ENCODE measurements at places on chromosomes 4 and X.

DNA sequence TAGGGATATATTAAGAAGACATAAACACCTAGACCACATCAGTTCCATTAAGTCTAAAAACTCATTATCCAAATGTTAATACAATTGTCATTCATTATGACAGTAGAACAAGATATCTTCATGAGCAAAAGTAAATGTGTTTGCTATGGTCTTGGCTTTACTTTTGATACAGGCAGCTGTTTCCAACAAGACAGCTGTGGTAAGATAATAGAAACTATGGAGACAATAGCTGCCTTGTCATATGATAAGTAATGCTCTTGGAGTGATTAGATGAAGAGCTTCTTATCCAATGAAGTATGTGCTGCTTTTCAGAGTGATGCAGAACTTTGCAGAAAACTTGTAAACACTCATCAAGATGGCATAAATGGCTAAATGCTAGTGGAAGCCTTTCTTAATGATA lies 1066.0 kb downstream of the FSTL5 start:
- no peak for DNase-seq

GRCh38 chr4:135098061-135098460 lies 896.5 kb upstream of the PABPC4L start:
- DNase-seq, result no peak

GRCh38 chrX:70426286-70427278 lies 3.5 kb downstream of the GDPD2 start:
- no peak for DNase-seq

- DNase-seq, result peak; percentile 69
These were observed 41.3 kb downstream of the ABLIM2 start for GRCh38 chr4:8117278-8117682.

GRCh38 chr4:161321706-161322105 lies 842.1 kb downstream of the FSTL5 start:
- no peak for DNase-seq

GRCh38 chr4:48033825-48034413 lies 17.3 kb downstream of the NIPAL1 start:
- peak; percentile 54 for DNase-seq

- no peak for DNase-seq
These were observed 1142.2 kb downstream of the C4orf33 start for GRCh38 chr4:130238121-130238520.

DNA sequence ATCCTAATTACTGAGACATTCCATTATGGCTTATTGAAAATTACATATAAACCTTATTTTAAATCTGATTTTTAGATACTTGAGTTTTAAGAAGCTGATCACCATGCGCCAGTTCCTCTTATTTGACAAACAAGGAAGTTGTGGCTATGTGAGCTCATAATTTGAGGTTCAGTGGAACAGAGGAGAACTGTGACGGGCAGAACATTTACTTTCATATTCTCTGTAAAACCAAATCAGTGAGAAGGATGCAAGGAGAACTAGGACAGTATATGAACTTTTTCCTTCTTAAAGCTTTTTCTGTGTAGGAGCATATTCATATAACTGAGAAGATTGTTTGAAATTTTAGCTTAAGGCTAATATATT lies 25.3 kb downstream of the STIM2 start:
- DNase-seq, result peak; percentile 93

GRCh38 chr4:15744016-15744545 lies 34.0 kb upstream of the CD38 start:
- DNase-seq, result no peak

- no peak for DNase-seq
These were observed 137.6 kb upstream of the KLF3 start for GRCh38 chr4:38526412-38526811.

GRCh38 chr4:183412821-183413220 lies 31.6 kb upstream of the CDKN2AIP start:
- DNase-seq, result no peak

DNA sequence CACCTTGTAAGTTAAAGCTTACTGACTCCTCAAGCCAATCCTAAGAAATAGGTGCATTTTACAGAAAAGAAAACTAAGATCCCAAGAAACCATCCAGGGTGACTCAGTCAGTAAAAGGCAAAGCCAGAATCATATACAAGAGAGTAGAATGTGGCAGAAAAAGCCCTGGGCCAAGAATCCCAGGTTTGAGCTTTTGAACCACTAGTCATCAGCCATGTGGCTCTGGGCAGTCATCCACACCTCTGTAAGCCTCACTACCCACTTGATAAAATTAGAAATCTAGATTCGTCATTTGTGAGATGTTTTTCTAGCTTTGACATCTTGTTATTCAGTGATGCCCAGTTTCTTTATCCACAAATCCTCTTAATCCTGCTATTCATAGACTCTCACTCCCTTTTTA lies 122.2 kb upstream of the PDE5A start:
- DNase-seq, result no peak

- DNase-seq, result no peak
These were observed 14.9 kb upstream of the MORC4 start for GRCh38 chrX:107014936-107015335.

- no peak for DNase-seq
These were observed at the start of gene JCHAIN for GRCh38 chr4:70666369-70666768. JCHAIN (minus strand) TSS chr4:70666508; CDS start chr4:70666490, 18 bp downstream.

DNA sequence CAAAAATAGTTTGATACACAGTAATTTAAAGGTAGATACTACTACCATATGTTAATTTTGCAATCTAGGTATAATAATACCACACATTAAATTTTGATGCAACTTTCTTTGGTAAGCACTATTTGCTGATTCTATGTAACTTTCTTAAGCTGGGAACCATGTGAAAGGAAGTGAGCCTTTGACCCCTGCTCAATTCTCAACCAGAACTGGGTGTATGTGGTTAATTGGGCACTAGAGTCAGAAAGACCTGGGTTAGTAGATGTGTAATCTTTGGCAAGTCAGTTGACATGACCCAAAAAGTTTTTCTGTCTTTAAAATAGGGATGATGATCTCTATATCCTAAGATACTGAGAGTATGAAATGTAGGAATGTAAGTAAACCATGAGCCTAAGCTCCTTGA lies 22.4 kb downstream of the TLR2 start:
- peak; percentile 69 for DNase-seq

DNA sequence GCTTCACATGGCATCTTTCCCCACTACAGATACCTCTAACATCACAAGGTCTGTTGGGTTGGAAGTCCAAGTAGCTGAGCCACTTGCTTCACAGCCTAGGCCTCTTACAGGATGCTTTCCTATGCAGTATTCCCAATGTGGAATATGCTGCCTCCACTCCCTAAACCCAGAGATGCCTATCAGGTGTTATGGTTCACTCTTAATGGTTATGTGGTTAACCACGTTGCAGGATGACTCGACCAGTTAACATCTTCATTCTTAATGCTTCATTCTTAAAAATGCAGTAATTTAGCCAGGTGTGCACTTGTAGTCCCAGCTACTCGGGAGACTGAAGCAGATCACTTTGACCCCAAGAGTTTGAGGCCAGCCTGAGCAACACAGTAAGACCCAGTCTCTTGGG lies 24.2 kb downstream of the HAUS3 start:
- DNase-seq, result no peak

DNA sequence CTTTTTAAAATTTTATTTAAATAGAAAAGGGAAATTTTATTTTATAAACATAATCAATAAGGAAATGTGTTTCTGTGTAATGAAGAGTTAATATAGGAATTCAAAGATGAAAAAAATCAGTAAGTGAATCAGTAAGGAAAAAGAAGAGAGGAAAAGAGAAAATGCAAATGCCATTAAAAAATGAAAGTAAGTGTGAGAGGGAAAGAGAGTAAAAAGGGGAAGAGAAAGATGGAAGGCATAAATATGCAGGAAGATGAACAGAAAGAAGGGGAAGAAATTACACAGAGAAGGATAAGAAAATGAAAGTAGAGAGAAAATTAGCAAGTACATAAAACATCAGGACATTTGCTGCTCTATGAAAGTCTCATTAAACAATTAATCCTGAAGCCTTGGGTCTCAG lies 349.9 kb downstream of the FSTL5 start:
- DNase-seq, result no peak

GRCh38 chr4:48899950-48900349 lies 6.6 kb downstream of the OCIAD2 start:
- DNase-seq, result peak; percentile 62

Measured in NB4 (cell line).